ENCODE measurements at places on chromosomes 16 and 17. TPM values are rescaled to one million over a fixed set of nuclear protein-coding genes. Genes with fewer than 3 reads are reported as not detected.

KRTAP4-9 gene
- total RNA-seq = not detected

DNA sequence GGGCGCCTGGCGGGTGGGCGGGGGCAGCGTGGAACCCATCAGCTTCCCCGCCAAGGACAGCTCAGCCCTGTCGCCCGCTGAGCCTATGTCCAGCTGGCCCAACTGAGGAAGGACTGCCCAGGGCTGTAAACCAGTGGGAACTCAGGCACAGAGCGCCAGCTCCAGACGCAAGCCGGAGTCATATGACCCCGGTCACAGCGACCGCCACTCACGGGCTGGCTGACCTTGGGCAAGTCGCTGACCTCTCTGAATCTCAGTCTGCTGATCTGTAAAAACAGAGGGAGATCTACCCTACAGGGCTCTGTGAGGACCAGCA is 170.0 kb downstream of the C16orf78 start:
- DNase-seq = no peak

- DNase-seq = peak; percentile 35
These were observed 690 bp downstream of the RHOT1 start for GRCh38 chr17:32142857-32143526.

ZNF624 gene
- total RNA-seq = 3.5 TPM

DNA sequence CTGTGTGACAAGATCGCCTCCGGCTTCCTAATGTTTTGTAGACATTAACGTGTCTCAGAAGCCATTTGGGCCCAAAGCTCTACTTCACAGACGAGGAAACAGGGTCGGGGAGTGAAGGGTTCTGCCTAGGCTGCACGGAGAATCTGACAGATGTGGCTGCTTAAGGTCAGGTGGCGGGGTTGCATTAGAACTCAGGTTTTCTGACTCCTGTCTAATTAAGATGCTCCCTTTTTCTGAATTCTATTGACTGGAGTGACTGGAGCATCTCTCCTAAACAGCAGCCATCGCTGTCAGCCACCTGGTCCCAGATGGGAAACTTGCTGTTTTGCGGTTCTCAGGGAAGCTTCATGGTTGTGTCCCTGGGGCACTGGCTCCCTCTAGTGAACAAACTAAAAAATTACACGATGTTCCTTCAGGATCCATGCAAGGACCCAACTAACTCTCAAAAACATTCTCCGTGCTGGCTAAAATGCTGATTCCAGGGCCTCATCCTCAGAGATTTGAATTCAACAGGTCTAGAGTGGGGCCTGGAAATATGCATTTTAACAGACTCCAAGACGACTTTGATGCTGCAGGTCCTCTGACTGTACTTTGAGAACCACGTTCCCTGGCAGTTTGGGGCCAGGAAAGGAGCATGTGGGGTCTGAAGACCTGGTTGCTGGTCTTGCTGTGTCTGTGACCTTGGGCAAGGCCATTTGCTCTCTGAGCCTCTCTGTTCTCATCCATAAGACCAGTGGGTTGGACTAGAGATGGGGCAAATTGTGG is 117.4 kb downstream of the IRF8 start:
- DNase-seq = peak; percentile 73

All from lung microvascular endothelial cell (primary cell).